Frontal cortex (tissue), 4 donors: ENCODE measurements at places on chromosomes 5 and 9.

DNA sequence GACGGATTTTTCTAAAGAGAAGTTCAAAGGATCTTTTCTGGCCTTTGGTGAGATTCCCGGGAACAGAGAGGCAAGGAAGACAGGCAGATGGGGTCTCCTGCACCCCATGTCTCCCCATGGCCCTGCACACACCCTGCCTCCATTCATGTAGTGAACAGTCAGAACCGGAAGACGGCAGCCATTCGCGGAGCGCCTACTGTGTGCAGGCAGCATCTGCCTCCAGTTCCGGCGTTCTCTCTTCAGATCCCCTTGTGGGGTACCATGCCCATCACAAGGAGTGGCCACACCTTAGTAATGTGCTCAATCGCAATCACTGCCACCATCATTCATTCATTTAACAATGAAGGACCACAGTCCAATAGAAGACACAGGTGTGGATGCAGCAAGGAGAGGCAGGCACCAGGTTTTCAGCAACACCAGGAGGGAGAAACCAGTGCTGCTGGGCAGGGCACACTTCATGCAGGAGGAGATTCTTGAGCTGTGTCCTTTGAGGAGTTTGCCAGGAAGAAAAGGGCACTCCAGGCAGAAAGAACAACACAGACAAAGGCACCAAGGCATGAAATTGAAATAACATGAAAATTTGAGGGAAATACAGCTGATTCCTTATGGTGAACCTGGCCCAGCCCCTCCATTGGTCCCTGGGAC lies 171.5 kb upstream of the PHYKPL start:
- no peak for DNase-seq

DNA sequence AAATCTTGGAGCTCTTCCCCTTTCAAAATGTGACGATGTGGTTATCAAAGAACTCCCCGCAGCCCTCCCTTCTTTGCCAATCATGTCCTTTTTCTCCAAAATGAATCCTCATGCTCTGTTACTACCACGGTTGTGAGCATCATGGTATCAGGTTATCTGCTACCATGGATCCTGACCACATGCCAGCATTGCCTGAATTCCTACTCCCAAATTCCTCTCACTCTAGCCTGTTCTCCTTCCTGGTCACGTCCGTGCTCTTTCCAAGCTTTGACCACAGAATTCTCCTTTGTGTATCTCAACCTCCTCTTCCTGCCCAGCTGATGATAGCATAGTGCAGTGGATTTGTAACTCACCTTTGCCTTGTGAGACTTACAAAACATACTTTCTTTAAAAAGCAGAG lies 59.5 kb upstream of the FBXL7 start:
- no peak for DNase-seq

DNA sequence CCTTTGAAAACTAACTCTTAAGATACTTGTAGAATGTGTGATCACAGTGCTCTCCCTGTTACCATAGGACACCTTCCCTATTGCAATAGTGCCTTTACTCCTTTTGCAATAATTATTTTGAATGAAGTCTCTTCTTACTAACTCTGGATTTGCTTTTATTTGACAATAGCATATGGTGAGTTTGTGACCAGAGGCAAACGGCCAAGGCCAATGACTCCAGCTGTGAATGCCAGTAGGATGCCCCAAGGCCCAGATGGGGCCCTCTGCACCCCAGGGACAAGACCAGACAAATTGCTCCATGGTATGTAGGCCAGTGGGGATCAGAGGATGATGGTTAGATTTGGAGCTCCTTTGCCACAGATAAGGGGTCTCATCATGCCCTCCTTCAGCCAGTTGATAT lies 116.9 kb downstream of the NPR3 start:
- DNase-seq = no peak

DNA sequence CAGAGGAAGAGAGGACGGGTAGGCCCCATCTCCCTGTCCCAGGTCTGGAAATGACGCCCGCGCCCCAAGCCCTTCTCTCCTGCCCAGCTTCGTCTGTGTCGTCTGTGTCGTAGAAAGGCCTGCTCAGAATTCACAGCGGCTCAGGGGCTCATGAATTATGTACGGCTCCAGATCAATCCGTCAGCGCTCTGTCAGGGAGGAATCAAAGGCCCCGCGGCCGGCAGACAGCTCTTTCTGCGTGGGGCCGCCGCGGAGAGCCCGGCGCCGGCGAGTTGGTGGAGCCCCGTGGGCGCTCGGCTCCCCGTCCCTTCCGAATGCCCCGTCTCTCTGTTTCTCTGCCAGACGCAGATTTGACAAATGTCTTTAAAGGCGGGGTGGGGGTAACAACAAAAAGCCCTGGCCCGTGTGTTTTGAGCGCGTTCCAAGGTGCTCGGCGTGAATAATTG lies 83.8 kb upstream of the RAPGEF1 start:
- DNase-seq = no peak

GRCh38 chr9:126652140-126652582 lies 38.4 kb downstream of the LMX1B start:
- DNase-seq = no peak

DNA sequence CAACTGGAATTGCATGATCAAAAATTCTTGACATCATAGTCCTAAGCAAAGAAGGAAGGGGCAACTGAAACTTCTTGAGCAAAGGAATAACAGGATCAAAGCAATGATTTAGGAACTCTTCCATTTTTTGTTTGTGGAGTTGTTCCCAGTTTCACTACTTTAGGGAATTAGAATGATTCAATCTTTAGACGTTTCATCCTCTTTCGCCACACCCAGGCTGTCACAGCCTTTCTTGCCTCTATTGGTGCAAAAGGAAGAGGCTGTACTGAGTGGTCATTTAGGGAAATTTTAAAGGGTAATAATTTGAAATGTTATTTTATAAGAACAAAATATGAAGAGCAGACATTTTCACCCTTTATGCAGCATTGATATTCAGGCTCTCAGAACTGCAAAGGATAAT lies 1026.0 kb upstream of the ARRDC3 start:
- DNase-seq = no peak

DNA sequence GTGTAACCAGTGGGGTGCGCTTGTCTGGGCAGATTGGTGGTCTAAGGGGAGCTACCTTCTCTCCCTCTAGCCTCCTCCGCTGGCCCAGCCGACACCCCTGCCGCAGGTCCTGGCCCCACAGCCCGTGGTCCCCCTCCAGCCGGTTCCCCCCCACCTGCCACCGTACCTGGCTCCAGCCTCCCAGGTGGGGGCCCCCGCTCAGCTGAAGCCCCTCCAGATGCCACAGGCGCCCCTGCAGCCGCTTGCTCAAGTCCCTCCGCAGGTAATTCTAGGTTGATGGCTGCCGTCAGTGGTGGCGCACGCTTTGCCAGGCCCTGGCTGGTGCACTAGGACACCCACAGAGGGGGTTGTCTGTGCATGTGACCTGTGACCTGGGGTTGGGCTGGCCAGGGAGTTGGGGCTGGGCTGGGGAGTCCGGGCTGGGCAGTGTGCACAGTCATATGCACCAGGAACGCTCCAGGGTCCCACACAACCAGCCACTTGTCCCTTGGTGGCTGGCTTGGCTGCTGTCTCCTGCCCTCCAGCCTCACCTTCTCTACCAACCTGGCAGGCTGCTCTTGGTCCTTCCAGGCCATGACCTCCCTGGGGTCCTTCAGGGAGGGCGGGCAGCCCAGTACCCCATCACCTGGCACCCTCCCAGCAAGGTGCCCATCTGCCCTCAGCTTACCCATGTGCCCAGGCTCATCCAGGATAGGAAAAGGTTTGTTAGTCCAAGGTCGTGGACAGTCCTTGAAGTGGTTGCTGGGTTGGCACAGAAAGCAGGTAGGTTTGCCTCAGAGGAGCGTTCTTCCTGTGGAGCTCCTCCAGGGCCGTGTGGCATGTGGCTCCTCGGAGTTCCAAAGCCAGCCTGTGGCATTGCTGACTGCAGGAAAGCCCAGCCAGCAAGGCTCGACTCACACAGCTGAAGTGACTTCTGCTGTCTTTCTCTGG lies 73.2 kb downstream of the WNK2 start:
- no peak for DNase-seq

DNA sequence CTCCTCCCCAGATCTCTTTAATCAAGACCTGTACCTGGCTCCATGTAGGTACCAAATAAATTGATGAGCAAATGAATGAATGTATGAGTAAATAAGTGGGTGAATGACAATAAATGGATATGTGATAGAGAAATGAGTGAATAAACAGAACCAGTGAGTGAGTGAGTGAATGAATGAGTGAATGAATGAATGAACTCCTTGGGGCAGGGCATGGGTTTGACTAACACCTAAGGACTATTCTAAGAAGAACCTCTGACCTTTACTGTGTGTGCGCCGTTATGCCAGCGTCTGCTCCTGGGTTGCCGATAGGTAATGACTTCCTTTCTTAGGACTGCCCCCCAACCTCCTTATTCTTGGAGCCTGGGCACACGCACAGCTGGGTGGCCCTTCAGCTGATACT lies 1.8 kb upstream of the RPL26L1 start:
- no peak for DNase-seq

DNA sequence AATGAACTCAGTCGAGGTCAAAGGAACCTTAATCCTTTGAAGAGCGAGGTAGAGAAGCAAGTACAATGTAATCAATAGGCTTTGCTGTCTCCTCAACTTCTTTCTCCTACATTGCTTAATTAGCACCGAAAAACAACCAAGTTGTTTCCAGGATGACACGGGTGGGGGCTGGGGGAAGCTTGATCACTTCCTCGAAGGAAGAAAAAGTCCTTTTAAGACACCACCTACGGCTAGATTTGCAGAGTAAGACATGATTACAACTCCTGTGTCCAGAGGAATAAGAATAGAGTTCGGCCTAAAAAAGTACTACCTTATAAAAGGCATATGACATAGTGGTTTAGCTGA lies 811 bp upstream of the ARRDC3 start:
- DNase-seq = no peak

DNA sequence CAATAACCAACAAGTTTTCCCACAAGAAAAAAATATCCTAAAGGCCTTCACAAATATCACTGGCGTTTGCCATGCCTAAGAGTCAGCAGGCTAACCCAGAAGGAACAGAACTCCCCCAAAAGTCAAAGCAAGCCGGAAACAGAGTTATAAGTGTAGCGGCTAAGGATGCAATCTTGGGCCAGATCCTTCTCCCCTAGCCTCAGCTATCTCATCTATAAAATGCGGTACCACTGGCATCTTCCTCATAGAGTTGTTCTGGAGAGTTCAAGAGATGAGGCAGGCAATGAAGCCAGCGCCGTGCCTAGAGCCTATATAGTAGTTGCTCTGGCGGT lies 632 bp downstream of the DPM2 start:
- no peak for DNase-seq

DNA sequence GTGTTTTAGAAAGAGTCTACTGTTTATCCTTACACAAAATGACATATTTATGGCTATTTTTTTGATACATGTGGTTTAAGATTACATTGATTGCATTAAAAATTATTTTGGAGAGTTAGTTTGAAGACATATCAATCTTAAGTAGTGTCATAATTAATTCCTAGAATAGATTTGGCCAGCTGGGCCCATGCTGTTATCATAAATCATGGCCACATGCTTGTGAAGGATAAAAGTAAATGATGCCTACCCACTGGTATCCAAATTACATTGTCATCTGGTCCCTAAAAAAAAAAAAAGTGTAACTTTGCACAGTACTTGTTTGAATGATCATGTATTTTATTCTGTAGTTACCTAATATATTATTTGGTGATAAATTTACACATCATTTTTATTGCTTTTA lies 96.9 kb downstream of the PARP8 start:
- DNase-seq = no peak

GRCh38 chr9:126504977-126505455 lies 108.7 kb upstream of the LMX1B start:
- DNase-seq = no peak

DNA sequence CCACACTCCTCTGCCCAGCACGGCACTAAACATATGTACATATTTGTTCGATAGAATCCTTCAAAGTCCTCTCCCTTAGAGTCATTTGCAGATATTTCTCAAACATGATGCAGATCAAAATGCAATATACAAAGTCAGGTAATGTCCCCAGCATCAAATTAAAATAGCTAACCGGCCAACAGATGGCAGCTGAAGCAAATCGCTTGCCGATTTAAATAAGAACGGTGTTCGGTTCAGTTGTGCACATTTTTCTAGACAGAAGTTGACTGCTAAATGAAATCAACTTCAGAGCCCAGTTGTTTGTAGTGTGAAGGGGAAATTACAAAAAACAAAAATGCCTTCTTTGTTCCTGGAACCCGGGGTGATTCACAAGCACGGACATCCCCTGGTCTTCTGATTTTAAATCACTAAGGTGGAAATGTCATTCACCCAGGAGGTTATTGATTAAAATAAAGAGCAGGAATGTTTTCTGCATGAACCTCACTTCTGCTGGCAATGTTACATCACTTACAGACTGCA lies 219.2 kb downstream of the EBF1 start:
- DNase-seq = no peak

- DNase-seq = peak; percentile 11
Observed at GRCh38 chr9:13427587-13427986, 148.1 kb upstream of the MPDZ start.

DNA sequence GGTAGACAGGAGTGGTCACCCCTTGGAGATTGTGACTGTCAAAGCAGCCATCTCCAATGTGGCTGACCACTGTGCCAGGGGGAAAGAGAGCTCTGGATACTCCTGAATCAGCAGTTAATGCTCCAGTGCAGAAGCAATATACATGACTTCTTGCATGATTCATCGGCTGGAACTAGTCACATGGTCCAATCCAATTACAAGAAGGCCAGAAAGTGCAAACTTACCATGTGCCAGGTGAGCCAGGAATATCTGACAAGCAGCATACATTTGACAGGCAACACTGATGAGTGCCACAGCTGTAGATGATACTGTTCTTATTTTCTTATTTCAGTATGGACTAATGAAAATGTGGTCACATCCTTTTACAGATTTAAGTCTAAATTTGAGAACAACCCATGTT lies 440.0 kb upstream of the MPDZ start:
- no peak for DNase-seq

DNA sequence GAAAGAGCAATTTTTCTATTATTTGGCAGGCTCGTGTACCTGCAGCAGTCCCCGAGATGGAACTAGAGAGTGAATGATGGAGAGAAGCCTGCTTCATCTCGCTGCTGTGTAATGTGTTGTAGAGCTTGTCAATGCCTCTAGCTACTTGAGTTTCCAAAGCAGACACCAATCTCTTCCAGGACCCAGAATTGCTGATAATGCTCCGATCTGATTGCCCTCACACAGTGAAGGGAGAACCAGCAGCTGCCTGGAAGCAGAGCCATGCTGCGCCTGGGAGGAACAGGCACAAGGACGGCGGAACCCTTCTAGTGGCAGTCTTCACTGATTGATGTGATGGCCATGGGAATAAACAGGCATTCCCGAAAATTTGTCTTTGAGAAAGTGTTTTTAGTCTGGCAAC lies 288.0 kb downstream of the ICE1 start:
- DNase-seq = no peak

GRCh38 chr5:93184041-93184440 lies 397.0 kb downstream of the NR2F1-AS1 start:
- DNase-seq = no peak

- DNase-seq = peak; percentile 67
Observed at GRCh38 chr5:154756868-154757813, 2.0 kb downstream of the LARP1 start.

- no peak for DNase-seq
Observed at GRCh38 chr5:147490989-147491388, 18.9 kb downstream of the DPYSL3 start.

- peak; percentile 32 for DNase-seq
Observed at GRCh38 chr5:124923131-124923530, 176.7 kb upstream of the ZNF608 start.
